ENCODE measurements at places on chromosomes 12 and 14.

DNA sequence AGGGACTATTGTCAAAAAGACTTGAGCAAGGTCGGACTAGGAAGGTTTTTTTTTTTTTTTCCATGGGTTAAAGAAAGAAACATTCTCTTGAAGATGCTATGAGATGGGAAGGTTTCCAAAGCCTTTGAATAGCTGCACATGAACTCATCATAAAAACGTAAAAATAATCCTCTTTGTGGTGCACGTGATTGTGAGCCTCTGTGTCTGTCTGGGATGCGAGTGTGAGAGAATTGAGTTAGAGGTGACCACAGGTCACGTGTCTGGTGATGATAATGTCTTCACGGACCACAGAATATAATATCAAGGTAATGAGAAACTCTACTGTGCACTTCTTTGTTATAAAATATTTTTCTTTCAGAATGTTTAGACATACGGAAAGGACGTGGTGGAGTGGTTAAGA is 24.3 kb upstream of the ADGRD1 start:
- ATAC-seq, result no peak
- no peak overlapping the region for H3K4me3 ChIP-seq
- no peaks in the 10 kb centered on the region for H3K4me1 ChIP-seq
- no peaks in the 10 kb centered on the region for H3K36me3 ChIP-seq

DNA sequence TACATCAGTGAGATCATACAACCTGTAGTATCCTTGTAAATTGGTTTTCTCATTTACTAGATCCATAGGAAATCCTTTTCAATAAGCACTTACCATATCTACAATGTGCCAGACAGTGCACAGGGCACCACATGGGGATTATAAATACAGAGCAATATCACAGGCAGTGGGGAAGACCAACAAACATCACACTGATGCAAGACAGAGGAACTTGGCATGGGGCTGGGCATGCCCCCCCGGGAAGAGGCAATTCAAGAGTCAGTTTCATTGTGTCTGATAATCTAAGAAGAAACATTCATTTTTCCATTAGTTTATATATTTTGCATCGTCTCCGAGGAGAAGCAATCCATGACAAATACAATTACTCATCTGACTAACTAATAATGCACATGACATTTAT is 16.2 kb downstream of the NT5DC3 start:
- peaks cover 4% of the 10 kb centered on the region for H3K36me3 ChIP-seq
- no peak for ATAC-seq
- no peaks in the 10 kb centered on the region for H3K27me3 ChIP-seq

- H3K27ac ChIP-seq, result no peak overlapping the region
- no peaks in the 10 kb centered on the region for H3K36me3 ChIP-seq
- no peaks in the 10 kb centered on the region for H3K4me1 ChIP-seq
- H3K27me3 ChIP-seq, result peaks cover 24% of the 10 kb centered on the region
- ATAC-seq, result no peak
- no peak overlapping the region for H3K4me3 ChIP-seq
These were observed 79.0 kb downstream of the SUDS3 start for GRCh38 chr12:118455327-118455726.

DNA sequence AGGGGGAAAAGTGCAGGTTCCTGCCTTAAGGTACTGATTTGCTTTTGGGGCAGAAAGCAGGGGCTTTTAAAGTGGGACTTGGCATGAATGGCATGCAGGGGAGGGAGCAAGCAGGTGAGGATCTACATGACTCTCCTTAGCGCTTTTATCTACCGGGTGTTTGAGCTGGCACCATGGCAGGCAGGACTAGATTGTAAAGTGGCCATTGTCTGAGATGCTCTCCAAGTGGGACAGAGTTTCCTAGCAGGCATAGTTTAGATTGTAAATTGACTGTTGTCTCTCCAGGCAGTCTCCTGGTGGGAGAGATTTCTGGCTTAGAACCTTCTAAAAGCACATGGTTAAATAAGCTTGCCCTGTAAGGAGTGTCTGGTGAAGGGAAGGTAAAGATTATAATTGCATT is 5.3 kb upstream of the DICER1 start:
- H3K27me3 ChIP-seq, result no peaks in the 10 kb centered on the region
- H3K27ac ChIP-seq, result no peak overlapping the region
- H3K36me3 ChIP-seq, result no peaks in the 10 kb centered on the region
- H3K4me3 ChIP-seq, result no peak overlapping the region
- ATAC-seq, result no peak
- H3K4me1 ChIP-seq, result peaks cover 3% of the 10 kb centered on the region

DNA sequence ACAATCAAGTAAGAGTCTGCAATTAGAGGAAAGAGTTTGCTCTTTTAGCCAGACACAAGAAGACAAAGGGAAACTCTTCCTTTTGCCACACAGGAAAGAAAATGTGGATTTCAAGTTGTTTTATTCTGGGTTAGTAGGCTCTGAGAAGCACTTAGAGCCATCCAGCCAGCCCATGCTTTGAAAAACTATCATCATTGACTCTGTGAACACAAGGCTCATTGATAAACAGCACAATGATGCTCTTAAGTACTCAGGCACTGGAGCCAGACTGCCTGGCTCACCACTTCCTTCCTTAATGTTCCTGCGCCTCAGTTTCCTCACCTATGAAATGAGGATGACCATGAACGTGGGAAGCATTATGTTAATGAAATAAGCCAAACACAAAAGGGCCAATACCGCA is 150.2 kb upstream of the EEA1 start:
- no peak overlapping the region for H3K4me3 ChIP-seq
- no peaks in the 10 kb centered on the region for H3K27me3 ChIP-seq
- no peak overlapping the region for H3K27ac ChIP-seq
- H3K4me1 ChIP-seq, result no peaks in the 10 kb centered on the region
- no peak for ATAC-seq
- no peaks in the 10 kb centered on the region for H3K36me3 ChIP-seq

- H3K27me3 ChIP-seq, result no peaks in the 10 kb centered on the region
- peaks cover 87% of the 10 kb centered on the region for H3K4me1 ChIP-seq
- H3K4me3 ChIP-seq, result peak overlapping the region; percentile 88
- peak overlapping the region; percentile 99 for H3K27ac ChIP-seq
These were observed 48.1 kb downstream of the DAD1 start for GRCh38 chr14:22540811-22541360.

DNA sequence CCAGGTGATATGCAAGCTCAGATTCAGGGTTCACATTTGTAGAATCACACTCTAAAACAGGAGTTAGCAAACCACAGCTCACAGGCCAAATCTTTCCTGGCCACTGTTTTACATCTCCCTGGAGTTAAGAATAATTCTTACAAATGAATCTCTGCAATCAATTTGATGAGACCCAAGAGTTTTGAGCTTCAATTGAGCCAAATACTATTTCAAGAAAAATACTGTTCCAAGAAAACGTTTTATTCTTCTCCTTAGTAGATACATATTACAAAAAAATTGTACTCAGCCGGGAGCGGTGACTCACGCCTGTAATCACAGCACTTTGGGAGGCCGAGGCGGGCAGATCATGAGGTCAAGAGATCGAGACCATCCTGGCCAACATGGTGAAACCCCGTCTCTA is 2.5 kb downstream of the PTGDR start:
- no peak for ATAC-seq
- peaks cover 8% of the 10 kb centered on the region for H3K27me3 ChIP-seq
- no peaks in the 10 kb centered on the region for H3K36me3 ChIP-seq
- peaks cover 39% of the 10 kb centered on the region for H3K4me1 ChIP-seq

GRCh38 chr14:53016919-53017318 is 66.1 kb upstream of the FERMT2 start:
- no peak for ATAC-seq
- no peaks in the 10 kb centered on the region for H3K27me3 ChIP-seq
- no peak overlapping the region for H3K27ac ChIP-seq
- no peaks in the 10 kb centered on the region for H3K36me3 ChIP-seq

GRCh38 chr12:58882826-58883225 is 37.5 kb downstream of the LRIG3 start:
- no peak overlapping the region for H3K27ac ChIP-seq
- no peaks in the 10 kb centered on the region for H3K36me3 ChIP-seq
- H3K4me3 ChIP-seq, result no peak overlapping the region
- no peaks in the 10 kb centered on the region for H3K4me1 ChIP-seq
- ATAC-seq, result no peak

- H3K36me3 ChIP-seq, result no peaks in the 10 kb centered on the region
- no peak overlapping the region for H3K4me3 ChIP-seq
- H3K27me3 ChIP-seq, result peaks cover 20% of the 10 kb centered on the region
- H3K4me1 ChIP-seq, result no peaks in the 10 kb centered on the region
These were observed 122.9 kb upstream of the PCED1B start for GRCh38 chr12:46956451-46957035.

DNA sequence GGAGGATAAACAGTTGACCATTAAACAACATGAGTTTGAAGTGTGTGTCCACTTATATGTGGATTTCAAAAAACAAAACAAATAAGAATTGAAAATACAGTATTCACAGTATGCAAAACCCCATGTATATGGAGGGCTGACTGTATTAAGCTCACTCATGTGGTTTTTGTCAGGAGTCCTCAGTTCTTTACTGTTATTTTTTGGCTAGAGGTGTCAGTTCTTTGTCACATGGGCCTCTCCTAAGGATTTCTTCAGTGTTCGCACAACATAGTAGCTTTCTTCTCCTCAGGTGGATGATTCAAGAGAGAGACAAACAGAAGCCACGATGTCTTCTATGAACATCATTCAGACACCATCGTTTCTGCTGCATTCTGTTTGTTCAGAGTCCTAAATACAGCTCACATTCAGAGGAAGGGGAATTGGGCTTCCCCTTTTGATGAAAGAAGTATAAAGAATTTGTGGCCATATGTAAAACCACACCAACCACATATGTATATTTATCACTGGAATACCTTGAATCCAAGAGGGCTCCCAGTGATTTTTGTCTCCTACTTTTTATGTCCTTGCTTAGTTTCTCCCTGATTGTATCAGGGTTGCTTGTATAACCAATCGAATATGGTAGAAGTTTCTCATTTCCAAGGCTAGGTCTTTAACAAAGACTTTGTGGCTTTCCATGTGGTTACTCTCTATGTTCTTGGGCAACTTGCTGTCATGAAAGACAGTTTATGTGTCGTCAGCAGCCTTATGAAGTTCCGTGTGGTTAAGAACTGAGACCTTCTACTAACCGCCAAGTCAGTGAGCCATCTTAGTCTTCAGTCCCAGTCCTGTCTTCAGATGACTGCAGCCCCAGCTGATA is 18.9 kb downstream of the MNAT1 start:
- H3K4me3 ChIP-seq, result peak overlapping the region; percentile 55
- peaks cover 23% of the 10 kb centered on the region for H3K4me1 ChIP-seq
- H3K36me3 ChIP-seq, result no peaks in the 10 kb centered on the region

GRCh38 chr12:120445911-120446843 is at the start of the genes GATC and TRIAP1:
Gene GATC (plus strand): TSS chr12:120446444. CDS start chr12:120446481, 37 bp downstream.
Gene TRIAP1 (minus strand): TSS chr12:120446384. CDS start chr12:120446372, 12 bp downstream.
- peak within 1 kb of the TSS; percentile 99 for H3K27ac ChIP-seq
- H3K4me3 ChIP-seq, result peak within 1 kb of the TSS; percentile 99
- no peaks in the 10 kb centered on the region for H3K27me3 ChIP-seq
- peaks cover 7% of the 10 kb centered on the region for H3K4me1 ChIP-seq
- peak; percentile 99 for ATAC-seq

- no peaks in the 10 kb centered on the region for H3K4me1 ChIP-seq
- H3K27me3 ChIP-seq, result peaks cover 3% of the 10 kb centered on the region
- no peak overlapping the region for H3K27ac ChIP-seq
- no peaks in the 10 kb centered on the region for H3K36me3 ChIP-seq
- H3K4me3 ChIP-seq, result no peak overlapping the region
These were observed 201.2 kb downstream of the ANO4 start for GRCh38 chr12:100995771-100996170.

DNA sequence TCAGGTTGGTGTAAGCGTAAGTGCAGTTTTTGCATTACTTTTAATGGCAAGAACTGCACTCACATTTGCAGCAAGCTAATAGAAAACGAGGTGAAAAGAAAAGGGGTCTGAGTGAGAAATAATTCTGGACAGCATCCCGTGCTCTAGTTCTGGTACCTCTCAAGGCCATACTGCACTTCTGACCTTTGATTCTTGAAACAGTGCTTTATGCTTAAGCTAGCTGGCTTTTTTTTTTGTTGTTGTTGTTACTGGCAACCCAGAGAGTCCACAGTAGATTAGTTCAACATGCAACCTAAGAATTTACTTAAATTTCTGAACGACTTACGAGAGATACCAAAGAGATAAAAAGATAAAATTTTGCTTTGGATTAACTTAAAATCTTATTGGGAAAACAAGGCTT is 75.2 kb upstream of the PRKD1 start:
- no peak overlapping the region for H3K27ac ChIP-seq
- no peak overlapping the region for H3K4me3 ChIP-seq
- H3K4me1 ChIP-seq, result no peaks in the 10 kb centered on the region
- ATAC-seq, result no peak

- peak overlapping the region; percentile 16 for H3K4me3 ChIP-seq
- ATAC-seq, result no peak
- H3K4me1 ChIP-seq, result peaks cover 34% of the 10 kb centered on the region
- H3K36me3 ChIP-seq, result no peaks in the 10 kb centered on the region
- H3K27ac ChIP-seq, result peak overlapping the region; percentile 12
These were observed 27.4 kb upstream of the KLRB1 start for GRCh38 chr12:9634969-9635754.
